Stimulated activated CD8-positive, alpha-beta memory T cell treated with anti-CD3 and anti-CD28 coated beads, Interleukin-15, amount 100 ng/mL, for 24 hours (primary cell): ENCODE measurements at places on chromosomes 7 and 10.

DNA sequence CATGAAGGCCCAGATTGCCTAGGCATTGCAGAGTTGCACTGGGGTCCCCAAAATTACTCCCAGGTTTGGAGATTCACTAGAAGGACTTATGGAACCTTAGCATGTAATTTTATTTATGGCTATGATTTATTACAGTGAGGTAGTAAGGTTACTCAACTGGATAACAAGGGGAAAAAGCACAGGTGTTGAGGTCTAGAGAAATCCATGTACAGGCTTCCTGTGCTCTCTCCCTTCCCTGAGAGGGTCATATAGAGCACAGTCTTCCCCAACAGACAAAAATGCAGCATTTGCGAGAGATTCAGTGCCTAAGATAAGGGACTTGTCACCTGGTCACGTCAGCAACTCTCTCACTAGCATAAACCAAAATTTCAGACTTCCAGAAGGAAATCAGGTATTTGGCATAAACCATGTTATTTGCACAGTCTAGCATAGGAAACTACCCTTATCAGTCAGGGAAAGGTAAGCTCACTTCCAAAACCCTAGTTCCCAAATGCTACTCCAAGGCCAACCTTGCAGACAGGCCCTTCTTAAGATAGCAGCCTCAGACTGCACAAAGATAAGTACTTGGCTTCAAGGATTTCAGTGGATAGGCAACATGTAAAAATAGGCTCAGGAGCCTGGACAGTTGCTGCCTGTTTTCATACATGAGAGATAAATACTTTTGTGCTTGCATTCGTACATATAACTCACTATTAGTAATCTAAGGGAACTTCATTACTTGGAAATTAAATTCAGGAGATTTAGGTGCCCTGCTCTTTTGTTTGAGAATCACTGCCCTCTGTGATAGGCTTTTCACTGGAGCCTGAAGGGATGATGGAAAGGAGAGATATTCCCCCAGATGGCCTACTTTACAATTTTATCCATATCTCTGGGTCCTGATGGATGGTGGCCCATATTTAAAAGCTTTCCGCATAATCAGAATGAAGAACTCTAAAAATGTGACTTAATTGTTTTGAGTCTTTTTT, 378.4 kb upstream of the LRGUK start:
- DNase-seq = no peak

- no peak for DNase-seq
Measured at GRCh38 chr7:115449689-115450088, 527.8 kb downstream of the MDFIC start.

DNA sequence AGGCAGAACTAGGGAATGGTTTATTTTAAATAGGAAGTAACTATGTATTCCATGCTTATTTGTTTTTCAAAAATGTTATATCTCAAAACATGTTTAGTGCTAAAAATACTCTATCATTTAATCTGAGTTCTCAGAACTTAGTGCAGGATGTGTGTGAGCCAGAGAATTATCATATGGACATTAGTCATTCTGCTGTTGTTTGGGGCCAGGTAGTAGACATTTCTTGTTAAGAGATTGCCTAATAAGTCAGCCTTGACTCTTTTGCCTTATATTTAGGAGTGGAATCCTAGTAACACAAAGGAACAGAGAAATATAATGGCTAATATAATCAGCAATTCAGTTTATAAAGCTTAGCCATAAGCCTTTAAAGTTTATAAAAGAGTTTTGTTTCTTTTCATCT, 149.8 kb downstream of the CCSER2 start:
- DNase-seq = no peak

DNA sequence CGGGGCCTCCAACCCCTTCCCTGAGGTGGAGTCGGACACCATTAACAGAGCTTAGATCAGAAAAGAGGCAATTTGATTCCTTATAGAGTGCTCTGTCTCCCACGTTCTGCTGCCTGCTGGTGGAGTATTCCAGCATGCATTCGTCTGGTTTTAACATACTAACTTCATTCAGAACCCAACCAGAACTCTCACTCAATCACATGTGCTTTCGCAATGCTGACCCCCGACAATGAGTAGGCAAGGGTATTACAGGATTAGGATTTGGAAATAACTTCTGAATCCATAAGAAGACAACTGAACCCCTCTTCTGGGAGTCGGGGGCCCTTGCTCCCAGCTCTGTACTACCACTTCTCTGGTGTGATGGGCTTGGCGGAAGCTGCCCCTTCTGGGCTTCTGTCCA, 55.7 kb upstream of the HABP2 start:
- DNase-seq = no peak

GRCh38 chr10:102713539-102713813, 721 bp downstream of the ARL3 start:
- no peak for DNase-seq

- DNase-seq = no peak
Measured at GRCh38 chr10:46525177-46525823, 31.2 kb downstream of the GPRIN2 start.
